ENCODE measurements at places on chromosomes 12 and 14.

DNA sequence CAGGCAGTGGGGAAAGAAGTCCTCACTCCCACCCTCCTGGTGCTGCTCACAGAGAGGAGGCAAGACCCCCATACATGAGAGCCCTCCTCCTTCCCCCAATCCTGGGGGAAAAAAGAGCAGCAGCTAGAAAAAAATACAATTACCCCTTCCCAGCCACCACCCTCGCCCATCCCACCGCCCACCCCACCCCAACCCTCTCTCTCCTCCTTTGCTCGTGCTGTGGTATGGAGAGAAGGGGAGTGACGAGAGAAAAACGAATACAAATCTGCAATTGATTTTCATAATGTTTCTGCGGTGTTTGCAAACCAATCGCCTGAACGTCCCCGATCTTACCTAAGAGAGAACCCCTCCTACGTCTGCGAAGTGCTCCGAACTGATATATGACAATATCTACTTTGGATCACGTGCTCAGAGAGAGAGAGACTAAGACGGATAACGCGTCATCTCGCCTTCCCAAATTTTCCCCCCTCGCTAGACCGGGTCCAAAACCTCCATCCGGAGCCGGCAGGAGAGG, at the start of gene HOXC11:
Gene HOXC11, plus strand, starts transcription at position 405 of the 514 bp plus-strand sequence. CDS start 116 bp downstream, outside the sequence.
- no peak for DNase-seq

- DNase-seq = no peak
These were observed 1170.7 kb downstream of the BCL11B start for GRCh38 chr14:98101323-98101722.

DNA sequence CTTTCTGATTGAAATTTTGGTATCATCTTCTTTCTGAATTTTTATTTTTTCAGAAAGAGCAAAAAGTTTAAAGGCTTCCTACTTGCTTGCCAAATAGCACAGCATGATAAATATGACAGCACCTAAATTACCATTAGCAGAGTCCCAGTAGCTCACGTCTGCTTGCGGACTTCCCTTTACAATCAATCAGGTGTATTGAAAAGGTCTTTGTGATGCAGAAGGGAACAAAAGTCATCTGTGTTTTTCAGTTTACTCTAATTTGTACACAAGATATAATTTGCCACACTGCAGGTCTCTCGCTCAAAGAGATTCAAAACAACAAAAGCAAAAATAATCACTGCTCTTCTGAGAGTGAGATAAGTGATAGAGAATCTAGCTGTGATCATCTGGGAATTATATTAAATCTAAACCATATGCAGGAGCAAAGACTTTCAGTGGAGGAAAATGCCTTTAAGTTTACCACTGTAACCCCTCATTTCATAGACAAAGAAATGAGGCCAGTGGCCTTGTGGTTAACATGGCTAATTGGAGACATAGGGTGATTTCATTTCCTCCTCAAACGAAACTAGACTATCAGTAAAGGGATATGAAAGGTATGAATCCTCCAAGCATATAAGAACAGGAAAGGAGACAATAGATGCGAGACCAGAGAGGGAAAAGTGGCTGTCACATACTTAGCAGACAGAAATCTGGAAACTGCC, 240.8 kb upstream of the TMPO start:
- DNase-seq = no peak

DNA sequence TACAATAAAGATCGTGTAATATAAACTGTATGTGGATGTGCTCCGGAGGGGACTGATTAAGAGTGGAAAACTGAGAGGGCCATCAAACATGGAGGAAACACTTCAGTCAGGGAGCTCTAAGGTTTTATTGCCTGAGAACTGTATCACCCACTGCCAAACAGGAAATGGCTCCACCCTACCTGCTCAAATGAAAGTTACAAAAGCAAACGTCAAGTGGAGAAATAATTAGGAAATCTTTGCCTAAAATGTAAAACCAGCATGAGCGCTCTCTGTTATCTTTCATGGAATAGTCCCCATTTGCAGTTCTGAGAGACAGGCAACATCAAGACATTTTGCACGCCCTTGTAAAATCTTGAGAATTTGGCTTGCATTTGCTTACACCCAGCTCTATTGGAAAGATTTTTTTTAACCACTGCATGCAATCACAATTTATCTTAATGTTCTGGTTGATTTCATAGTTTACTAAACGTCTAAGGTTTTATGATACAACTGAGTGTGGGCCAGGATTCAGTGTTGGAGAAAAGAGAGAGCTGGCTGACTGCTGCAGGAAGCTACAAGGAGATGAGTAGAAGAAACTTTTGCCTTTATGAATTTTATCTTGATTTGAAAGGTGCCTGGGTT, 344.0 kb upstream of the PRICKLE1 start:
- no peak for DNase-seq
